Stimulated activated CD8-positive, alpha-beta memory T cell treated with anti-CD3 and anti-CD28 coated beads, Interleukin-7, amount 100 ng/mL, for 48 hours (primary cell): ENCODE measurements at places on chromosomes 4 and X.

DNA sequence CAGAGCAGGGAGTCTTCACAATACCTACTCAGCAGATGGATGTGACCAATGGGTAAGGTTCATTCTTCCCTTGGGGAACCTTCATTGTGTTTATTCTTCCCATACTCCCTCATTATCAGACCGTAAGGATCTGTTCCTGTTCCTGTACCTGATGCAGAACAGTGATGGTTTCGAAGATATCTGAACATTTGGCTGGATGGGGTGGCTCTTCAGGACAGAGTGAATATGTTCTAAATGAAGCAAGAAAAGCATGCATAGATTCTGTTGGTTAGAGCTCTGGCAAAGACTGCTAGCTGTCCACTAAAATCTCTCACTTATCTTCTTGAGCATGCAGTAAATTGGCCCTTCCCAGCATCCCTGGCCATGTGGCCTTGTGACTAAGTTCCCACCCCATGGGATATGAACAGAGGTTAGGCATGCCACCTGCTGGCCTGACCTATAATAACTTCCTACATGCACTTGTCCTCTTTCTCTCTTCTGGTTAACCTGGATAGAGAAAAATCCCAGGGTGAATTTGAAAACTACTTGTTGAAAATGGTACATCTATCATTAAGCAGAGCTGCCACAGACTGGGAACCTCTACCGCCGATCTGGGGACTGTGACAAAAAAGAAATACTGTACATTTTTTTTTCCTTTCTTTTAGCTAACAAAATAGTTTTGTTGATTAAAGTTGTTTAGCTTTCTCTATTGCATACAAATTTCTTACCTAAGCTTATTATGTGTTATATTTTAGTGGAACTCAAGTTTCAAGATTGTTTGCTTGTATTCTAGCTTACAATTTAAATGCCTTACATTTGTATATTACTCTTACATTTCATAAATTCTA is 60.0 kb upstream of the BANK1 start:
- DNase-seq: no peak

- DNase-seq: no peak
Measured at GRCh38 chrX:3348191-3348590, 1.7 kb upstream of the MXRA5 start.

- no peak for DNase-seq
Measured at GRCh38 chrX:39907964-39908661, 189.6 kb downstream of the BCOR start.

- DNase-seq: no peak
Measured at GRCh38 chr4:2583092-2583491, 46.6 kb downstream of the FAM193A start.

DNA sequence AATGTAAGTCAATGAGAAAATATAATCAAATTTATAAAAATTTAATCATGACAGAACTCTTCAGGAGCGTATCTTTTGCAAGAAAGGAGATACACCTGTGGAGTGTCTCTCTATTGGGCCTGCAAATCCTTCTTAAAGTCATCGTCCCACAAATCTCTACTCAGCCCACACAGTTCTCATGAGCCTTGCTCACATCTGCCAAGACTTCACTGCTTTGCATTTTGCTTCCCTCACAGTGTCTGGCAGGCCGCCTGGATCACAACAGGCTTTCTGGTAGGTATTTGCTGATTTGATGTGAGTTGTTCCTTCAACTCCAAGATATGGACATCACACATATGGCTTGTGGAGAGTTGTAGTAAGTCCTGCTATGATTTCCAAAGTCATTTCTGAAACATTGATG is 183.1 kb upstream of the ARX start:
- DNase-seq: no peak
